Bronchial epithelial cell (primary cell): ENCODE measurements at places on chromosomes 5 and 9. TPM values are rescaled to one million over a fixed set of nuclear protein-coding genes. Genes with fewer than 3 reads are reported as not detected.

The IL31RA gene
- 0.13 and 0.26 TPM in 2 replicates for total RNA-seq

The FOXI1 gene
- total RNA-seq = not detected in 2 replicates

The SLC34A1 gene
- not detected in 2 replicates for total RNA-seq

The FOXD4L3 gene
- not detected in 2 replicates for total RNA-seq

The TMEM174 gene
- not detected in 2 replicates for total RNA-seq

The DBH gene
- total RNA-seq = not detected in 2 replicates

The GHR gene
- total RNA-seq = 1.3 and 2.4 TPM in 2 replicates

The MYOT gene
- total RNA-seq = not detected in 2 replicates

The FLT4 gene
- total RNA-seq = under 0.01 TPM in 1 of 2 replicates, not detected in the other

The PRLR gene
- total RNA-seq = not detected in 2 replicates

DNA sequence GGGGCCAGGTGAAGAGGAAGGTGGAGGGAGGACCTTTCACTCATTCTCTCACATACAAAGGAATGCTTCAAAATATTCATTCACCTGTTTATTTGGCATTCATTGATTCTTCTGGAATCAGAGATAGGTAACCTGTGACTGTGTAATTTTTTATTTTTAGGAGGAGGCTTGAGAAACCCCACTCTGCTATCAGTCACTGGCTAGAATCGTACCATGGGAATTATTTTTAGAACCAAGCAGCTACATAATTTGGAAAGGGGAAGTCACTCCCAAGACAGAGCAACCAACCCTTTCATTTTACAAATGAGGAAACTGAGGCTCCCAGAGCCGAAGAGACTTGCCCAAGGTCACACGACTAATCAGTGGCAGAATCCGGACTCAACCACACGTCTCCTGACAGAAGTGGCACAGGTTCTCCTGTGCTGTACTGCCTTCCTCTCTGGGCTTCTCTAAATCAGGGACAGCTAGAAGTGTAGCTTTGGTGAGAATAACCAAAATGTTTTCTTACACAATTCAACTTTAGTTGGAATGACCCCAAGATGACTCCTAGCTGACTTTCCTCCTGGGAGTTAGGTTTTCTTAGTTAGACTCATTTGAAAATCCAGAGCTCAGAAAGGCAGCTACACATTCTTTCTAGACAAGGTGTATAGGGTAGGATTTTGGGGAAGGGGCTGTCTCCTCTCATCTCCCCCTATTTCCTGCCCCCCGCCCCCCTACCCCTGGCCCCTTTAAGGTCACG, 264.3 kb upstream of the PANK3 start:
- no peak for DNase-seq

DNA sequence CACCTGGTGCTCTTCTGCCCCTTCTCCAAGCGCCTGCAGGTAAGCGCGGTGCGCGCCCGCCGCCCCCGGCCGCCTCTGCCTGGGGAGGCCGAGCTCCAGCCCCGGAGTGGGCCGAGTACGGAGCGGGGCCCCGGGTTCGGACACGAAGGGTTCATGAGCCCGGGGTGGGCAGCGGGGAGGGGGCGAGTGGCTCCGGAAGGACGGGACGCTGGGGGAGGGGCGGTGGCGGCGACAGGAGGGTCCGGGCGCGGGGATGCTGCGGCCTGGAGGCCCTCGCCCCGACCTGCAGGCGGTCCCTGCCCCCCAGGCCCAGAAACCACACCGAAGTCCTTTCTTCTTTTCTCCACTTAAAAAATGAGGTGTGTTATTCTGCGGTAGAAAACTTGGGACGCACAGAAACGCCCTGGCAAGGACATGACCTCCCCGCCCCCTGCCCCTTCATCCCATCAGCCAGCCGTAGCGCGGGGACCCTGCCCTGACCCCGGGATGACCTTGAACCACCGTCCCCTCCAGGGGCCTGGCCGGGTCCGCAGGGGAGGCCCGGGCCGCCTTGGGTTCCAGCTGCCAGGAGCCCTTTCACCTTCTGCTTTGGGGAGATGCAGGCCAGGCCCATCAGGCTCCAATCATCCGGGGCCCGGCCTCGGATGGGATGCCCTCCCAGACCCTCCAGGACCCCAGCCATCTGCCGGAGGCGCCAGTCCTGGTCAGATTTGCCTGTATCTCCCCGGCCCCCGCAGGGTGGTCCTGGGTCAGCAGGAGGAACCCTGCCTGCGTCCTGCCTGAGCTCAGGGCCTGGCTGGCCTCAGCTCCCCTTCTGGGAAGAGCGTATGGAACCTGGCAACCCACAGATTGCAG, 545 bp downstream of the DIPK1B start:
- DNase-seq = no peak

DNA sequence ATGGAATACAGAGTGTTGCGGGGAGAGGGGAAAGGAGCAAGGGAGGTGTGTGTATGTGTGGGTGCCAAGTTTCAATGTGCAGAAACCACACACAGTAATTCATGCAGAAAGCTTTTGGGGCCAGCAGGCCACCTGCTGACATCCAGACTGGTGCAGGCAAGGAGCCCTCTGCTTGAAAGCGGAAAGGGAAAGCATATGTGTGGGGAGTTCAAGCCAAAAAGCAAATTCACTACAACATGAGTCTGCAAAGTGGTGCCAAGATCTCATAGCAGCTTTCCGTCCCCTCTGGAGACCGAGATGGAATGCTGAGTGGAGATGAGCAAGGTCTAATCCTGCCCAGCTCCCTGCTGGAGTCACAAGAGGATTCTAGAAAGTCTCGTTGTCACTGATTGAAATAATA, 159.7 kb upstream of the VLDLR start:
- no peak for DNase-seq

GRCh38 chr5:171851251-171851650, 65.6 kb downstream of the SMIM23 start:
- no peak for DNase-seq

DNA sequence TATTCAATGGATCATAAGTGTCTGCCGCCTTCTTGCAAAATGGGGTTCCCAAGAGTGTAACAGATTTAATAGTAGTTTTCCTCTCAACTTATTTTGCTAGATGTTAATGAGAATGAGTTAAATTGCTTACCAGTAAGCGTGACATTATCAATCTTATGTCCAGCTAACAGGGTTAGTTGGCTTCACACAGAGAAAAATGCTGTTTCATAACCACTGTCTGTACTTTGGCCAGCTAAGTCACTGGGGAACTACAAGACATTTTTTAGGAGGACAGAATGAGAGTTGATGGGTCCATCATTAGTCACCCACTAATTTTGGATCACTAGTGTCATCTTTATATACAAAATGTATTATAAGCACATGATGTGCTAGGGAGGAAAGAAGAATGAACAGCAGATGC, 1.4 kb downstream of the CDC37L1 start:
- no peak for DNase-seq

GRCh38 chr5:39423331-39423751, 1.4 kb downstream of the DAB2 start:
- no peak for DNase-seq

DNA sequence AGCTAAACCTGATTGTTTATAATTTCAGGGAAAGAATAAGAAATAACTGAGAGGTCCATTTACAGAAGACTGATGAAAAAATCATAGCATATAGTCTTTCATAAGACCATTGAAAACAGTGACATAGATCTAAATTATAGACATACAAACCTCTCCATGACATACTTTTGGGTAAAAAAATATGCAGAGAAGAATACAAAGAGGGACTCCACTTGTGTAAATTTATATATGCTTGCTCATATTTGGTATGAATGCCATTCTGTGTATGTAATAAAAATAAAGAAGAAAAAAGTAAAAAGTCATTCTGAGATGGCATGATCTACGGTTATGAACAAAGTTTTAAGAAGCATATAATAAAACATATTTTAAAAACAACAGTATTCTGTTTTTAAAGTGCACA, 310.7 kb downstream of the ASTN2 start:
- DNase-seq = no peak

DNA sequence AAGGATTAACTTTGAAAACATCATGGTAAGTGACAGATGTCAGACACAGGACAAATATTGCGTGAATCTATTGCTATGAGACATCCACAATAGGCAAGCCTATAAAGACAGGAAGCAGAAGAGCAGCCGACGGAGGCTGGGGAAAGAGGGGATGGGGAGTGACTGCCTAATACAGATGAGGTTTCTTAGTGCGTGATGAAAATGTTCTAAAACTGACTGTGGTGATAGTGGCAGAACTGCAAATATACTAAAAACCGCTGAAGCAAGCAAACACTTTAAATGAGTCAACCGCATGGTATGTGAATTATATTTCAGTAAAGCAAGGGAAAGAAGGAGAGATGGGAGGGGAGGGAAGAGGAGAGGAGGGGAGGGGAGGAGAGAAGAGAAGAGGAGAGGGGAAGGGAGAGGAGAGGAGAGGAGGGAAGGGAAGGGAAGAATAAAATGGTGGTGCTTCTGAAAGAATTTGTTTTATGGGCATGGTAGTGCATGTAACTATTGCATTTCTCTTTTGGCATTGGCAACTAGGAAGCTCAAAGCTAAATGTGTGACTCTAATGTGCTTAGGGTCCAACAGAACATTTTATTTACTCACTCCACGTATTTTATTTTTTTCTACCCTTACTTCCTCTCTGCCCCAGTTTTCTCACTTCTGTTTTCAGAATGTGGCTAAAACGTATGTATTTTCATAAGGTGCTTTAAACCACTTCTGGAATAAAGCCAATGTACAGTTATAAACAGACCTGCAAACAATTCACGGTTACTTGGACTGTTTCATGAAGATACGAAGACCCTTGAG, 21.3 kb downstream of the AKNA start:
- DNase-seq = peak; percentile 60

DNA sequence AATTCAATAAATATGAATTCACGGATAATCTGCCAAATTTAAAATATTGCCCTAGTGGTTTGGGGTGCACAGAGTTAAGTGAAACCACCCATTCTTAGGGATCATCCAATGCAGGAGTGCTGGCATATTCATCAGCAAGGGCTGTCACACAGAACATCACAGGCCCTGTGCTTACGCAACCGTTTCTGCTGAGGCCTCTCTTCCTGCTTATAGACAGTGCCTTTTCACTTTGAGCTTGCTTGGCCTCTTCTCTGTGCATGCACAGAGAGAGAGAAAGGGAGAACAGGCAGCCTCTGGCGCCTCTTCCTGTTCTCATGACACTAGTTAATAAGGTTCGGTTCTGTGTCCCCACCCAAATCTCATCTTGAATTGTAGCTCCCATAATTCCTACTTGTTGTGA, 366.3 kb downstream of the ICE1 start:
- DNase-seq = no peak

DNA sequence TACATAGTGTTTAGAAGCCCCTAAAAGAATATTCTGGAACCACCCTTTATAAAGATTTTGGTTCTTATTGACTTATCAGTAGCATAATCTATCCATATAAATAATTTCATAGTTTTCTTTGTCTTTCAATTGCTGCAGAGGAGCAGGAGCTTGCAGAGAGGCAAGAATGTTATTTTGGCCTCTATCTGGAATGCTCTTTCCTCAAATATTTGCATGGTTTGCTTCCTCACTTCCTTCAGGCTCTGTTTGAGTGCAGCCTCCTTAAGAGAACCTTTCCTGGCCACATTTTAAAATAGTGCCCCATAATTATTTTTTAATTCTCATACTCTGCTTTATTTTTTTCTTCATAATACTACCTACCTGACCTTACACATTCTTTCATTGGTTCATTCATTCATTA, 1.5 kb downstream of the C5 start:
- no peak for DNase-seq

DNA sequence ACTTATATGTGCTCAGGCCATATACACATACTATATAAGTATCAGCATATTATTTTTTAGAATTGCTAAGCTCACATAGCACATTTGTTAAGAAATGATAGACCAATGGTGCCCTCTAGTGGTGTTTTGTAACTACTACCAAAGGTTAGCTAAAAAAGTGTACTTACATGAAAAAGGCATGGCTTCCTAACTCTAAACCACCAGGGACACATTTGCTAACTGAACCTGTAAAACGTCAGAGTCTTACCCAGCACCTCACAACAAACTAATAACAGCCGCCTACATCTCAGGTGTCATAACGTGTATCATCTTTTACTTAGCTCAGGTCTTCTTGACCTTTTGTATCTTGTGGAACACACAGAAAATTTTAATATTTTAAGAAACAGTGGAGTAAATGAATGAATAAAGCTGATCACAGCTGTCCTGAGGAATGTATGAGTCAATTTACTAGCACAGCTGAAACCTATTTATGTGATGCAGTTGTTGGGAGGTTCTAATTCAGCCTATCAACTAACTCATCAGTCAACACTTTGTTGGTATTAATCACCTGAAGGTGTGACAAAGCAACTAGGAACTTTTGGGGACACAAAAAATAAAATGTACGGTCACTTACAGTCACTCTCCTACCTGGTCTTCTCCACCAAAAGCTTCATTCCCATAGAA, 72.9 kb downstream of the BAAT start:
- DNase-seq = peak; percentile 85

GRCh38 chr9:76690973-76691370, 73.3 kb upstream of the PCA3 start:
- DNase-seq = no peak

DNA sequence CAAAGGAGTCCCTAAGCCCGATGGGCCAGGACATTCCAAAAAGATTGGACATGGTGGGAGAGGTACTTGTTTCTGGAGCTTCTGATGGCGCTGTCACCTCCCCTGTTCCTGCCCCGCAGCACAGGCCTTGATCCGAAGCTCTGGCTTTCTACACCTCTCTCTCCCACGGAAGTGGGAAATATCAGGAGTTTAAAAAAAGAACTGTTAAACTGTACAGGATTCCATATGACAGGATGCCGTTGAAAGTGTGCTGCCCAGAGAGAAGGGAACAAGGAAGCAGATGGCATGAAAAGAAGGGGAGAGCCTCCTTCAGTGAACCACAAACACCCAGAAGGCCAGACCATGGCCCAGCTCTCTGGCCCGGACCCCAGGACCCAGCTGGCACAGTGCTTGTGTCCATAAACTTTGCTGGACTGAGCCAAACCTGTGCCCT, 26.8 kb upstream of the SLC2A8 start:
- DNase-seq = no peak

DNA sequence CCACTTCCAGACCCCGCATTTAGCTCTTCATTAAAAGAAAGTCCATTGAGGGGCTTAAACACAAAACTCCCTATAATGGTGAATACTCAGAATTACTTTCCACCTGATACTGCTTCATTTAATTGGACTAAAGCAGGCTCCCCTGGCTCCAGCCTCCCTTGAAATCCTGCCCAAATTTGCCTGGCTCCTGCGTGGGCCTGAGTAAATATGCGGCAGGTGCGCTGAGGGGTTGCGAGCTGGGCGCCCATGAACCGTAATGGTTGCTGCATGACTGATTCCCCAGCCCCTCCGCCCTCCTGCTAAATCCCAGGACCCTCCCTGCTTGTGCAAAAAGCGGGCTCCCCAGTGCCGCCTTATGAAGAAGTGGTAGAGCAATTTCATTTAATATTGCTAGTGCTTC, 639.7 kb downstream of the BNC2 start:
- no peak for DNase-seq

- DNase-seq = no peak
Measured at GRCh38 chr5:132487841-132488555, 2.6 kb downstream of the IRF1 start.

DNA sequence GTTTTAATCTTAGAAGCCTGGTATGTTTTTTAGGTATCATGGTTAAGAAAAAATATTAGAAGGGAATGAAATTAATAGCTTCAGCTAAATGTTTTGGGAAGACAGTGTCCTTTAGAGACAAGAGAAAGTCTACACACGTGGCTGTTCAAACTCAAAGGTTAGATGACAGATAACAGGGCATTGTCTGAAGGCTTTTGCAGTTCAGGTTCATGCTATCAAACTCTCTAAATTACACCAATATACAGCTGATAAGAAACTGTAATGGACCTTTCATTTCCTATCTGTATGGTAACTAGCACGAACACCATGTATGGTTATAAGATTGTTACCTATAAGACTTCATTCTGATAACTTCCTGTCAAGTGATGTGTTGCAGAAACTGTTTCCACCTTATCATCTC, 240.6 kb upstream of the MEF2C start:
- no peak for DNase-seq

- peak; percentile 52 for DNase-seq
Measured at GRCh38 chr5:32859211-32859641, 148.1 kb downstream of the NPR3 start.
